Prostate gland (tissue), 2 donors: ENCODE measurements at places on chromosomes 16 and 17.

GRCh38 chr16:10325783-10326543, 59.9 kb upstream of the ATF7IP2 start:
- no peaks in the 10 kb centered on the region for H3K27me3 ChIP-seq
- no peaks in the 10 kb centered on the region for H3K36me3 ChIP-seq

- peaks cover 12% of the 10 kb centered on the region for H3K4me1 ChIP-seq
- no peaks in the 10 kb centered on the region for H3K27me3 ChIP-seq
- H3K27ac ChIP-seq: no peak overlapping the region
- no peak for DNase-seq
- H3K36me3 ChIP-seq: no peaks in the 10 kb centered on the region
- no peak overlapping the region for H3K4me3 ChIP-seq
Observed at GRCh38 chr17:19343671-19344151, 18.8 kb downstream of the B9D1 start.

- H3K4me1 ChIP-seq: no peaks in the 10 kb centered on the region
- H3K36me3 ChIP-seq: no peaks in the 10 kb centered on the region
- DNase-seq: peak; percentile 78
Observed at GRCh38 chr17:44689477-44690217, at the start of gene CCDC43. TSS of gene CCDC43 (minus strand) at chr17:44689776. CDS start at chr17:44689753, 23 bp downstream.

DNA sequence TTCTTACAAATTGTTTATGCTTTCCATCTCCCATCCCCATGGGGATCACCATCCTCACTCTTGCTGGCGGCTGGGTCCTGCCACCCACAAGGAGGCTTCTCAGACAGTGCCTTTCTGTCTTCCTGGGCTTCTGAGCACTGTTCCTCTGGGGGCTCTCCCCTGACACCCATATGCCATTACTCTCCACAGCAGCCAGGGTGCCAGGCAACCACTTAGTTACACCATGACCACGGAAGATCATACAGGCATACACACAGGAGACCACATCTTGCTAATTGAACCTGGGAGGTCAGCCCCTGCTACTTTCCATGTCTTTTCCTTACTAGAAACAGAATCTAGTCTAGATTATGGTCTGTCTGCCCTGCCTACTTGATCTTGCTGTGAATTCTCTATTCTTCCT, 27.7 kb upstream of the HS3ST2 start:
- no peaks in the 10 kb centered on the region for H3K4me1 ChIP-seq
- H3K36me3 ChIP-seq: no peaks in the 10 kb centered on the region

- no peak for DNase-seq
- no peak overlapping the region for H3K27ac ChIP-seq
- H3K27me3 ChIP-seq: no peaks in the 10 kb centered on the region
- H3K36me3 ChIP-seq: no peaks in the 10 kb centered on the region
- no peak overlapping the region for H3K4me3 ChIP-seq
Observed at GRCh38 chr16:2866431-2866830, 8.5 kb upstream of the PRSS22 start.

DNA sequence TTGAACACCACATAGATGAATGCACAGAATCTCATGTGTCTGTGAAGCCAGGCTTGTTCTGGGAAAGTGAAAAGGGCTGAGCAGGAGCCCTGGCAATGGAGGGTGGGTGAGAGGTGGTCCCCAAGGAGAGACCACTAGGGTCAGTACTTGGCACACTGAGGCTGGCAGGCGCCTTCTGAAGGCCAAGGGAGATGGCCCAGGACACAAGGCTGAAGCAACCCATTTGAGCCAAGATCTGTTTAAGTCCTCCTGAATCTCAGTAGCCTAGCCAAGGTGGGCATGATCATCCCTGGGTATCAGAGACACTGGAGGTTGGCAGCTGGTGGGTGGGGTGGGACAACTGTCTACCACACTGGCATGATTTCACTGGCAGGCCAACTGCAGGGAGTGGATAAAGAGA, 1741.2 kb downstream of the TP53TG3F start:
- no peak overlapping the region for H3K4me3 ChIP-seq
- H3K27me3 ChIP-seq: no peaks in the 10 kb centered on the region
- no peak overlapping the region for H3K27ac ChIP-seq
- no peaks in the 10 kb centered on the region for H3K36me3 ChIP-seq
- no peak for DNase-seq
- H3K4me1 ChIP-seq: no peaks in the 10 kb centered on the region

- H3K27ac ChIP-seq: no peak overlapping the region
- peaks cover 5% of the 10 kb centered on the region for H3K36me3 ChIP-seq
- no peak for DNase-seq
- H3K4me1 ChIP-seq: no peaks in the 10 kb centered on the region
Observed at GRCh38 chr16:53480394-53480793, 22.6 kb downstream of the AKTIP start.

GRCh38 chr16:25198021-25198420, 18.7 kb upstream of the AQP8 start:
- no peak overlapping the region for H3K27ac ChIP-seq
- H3K4me3 ChIP-seq: no peak overlapping the region
- H3K4me1 ChIP-seq: no peaks in the 10 kb centered on the region
- H3K27me3 ChIP-seq: no peaks in the 10 kb centered on the region
- no peaks in the 10 kb centered on the region for H3K36me3 ChIP-seq

- H3K27me3 ChIP-seq: no peaks in the 10 kb centered on the region
- H3K36me3 ChIP-seq: no peaks in the 10 kb centered on the region
- H3K4me3 ChIP-seq: no peak overlapping the region
- DNase-seq: no peak
- H3K4me1 ChIP-seq: no peaks in the 10 kb centered on the region
Observed at GRCh38 chr17:82802075-82802780, 37.6 kb downstream of the ZNF750 start.

DNA sequence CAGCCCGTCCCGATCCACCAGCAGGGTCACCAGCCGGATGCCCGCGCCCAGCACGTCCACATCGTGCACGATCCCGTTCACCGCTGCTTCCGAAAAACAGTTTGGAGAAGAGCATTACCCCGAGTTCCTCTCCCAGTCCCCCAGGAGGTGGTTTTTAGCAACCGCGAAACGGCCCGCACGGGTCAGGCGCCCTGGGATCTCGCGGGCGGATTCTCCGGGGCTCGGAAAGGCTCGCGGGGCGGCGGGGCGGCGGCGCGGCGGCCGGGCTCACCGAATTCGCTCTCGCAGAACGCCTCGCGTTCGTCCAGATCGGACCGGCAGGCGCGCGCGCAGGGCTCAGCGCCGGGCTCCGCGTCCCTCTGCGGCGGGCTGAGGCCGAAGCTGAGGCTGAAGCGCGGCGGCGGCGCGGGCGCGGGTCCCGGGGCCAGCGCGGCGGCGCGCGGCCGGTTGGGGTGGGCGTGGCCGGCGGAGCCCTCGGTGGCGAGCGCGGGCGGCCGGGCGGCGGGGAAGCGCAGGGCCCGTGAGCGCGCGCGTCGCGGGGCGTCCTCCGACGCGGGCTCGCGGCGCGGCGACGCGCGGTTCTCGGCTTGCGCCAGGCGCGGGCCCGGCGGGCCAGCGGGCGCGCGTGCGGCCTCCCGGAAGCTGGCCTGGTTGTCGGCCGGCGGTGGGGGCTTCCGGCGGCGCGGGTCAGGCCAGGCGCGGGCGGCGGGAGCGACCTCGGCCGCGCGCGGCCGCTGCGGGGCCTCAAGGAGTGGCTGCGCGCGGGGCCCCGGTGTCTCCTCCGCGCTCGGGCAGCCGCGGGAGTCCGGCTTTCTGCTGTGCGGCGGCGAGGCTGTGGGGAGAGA, 2.9 kb downstream of the C17orf58 start:
- peak; percentile 76 for DNase-seq
- no peaks in the 10 kb centered on the region for H3K4me1 ChIP-seq
- peak overlapping the region; percentile 77 for H3K4me3 ChIP-seq
- no peaks in the 10 kb centered on the region for H3K27me3 ChIP-seq

- no peaks in the 10 kb centered on the region for H3K4me1 ChIP-seq
- H3K27ac ChIP-seq: peak overlapping the region; percentile 29
- no peaks in the 10 kb centered on the region for H3K27me3 ChIP-seq
- no peak overlapping the region for H3K4me3 ChIP-seq
- DNase-seq: no peak
Observed at GRCh38 chr17:58403311-58403710, 14.0 kb downstream of the RNF43 start.

DNA sequence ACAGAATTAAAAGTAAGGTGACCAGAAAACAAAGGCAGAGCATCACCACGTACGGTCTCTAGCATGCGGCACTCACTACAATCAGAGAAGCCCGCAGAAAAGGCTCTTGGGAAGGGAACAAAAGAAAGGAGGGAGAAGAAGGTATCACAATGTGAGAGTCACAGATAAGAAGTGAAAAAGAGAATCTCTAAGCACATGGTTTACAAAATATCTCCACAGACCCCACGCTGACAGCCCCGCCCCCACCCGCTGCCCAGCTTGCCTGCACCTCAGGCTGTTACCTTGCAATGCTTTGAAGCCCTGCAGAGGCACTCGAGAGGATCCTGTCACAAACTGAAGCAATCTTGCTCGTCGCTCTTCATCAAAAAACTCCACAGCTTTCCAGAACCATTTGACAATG, 40.5 kb downstream of the CEP95 start:
- no peak overlapping the region for H3K4me3 ChIP-seq
- H3K27ac ChIP-seq: no peak overlapping the region
- no peaks in the 10 kb centered on the region for H3K36me3 ChIP-seq
- H3K27me3 ChIP-seq: no peaks in the 10 kb centered on the region
- H3K4me1 ChIP-seq: no peaks in the 10 kb centered on the region

- H3K27ac ChIP-seq: no peak overlapping the region
- H3K36me3 ChIP-seq: no peaks in the 10 kb centered on the region
- H3K4me1 ChIP-seq: no peaks in the 10 kb centered on the region
- no peak overlapping the region for H3K4me3 ChIP-seq
- no peak for DNase-seq
Observed at GRCh38 chr16:63228259-63228658, 1192.0 kb upstream of the CDH8 start.

DNA sequence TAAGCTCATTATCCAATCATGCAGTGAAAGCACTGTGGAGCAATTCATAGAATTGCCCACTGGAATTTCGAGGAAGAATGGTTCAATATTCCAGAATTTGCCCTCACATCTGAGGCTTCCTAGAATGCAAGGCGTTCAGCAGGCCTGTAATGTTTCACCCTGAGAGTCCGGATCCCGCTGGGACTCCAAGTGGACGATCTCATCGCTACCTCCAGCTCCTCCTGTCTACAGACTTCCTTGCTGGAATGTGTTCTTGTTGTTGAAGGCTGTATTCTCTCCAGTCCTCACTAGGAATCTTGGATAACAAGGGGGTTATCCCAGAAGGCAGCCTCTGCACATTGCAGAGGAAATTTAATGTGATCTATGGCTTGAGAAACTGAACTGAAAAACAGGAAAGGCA, 7.8 kb downstream of the SLC47A1 start:
- H3K27ac ChIP-seq: no peak overlapping the region
- no peak overlapping the region for H3K4me3 ChIP-seq
- DNase-seq: no peak
- H3K36me3 ChIP-seq: no peaks in the 10 kb centered on the region
